ENCODE measurements at places on chromosomes 6 and 20.
A peak's percentile ranks its signal among the peaks of the same experiment; 100 is the strongest.

DNA sequence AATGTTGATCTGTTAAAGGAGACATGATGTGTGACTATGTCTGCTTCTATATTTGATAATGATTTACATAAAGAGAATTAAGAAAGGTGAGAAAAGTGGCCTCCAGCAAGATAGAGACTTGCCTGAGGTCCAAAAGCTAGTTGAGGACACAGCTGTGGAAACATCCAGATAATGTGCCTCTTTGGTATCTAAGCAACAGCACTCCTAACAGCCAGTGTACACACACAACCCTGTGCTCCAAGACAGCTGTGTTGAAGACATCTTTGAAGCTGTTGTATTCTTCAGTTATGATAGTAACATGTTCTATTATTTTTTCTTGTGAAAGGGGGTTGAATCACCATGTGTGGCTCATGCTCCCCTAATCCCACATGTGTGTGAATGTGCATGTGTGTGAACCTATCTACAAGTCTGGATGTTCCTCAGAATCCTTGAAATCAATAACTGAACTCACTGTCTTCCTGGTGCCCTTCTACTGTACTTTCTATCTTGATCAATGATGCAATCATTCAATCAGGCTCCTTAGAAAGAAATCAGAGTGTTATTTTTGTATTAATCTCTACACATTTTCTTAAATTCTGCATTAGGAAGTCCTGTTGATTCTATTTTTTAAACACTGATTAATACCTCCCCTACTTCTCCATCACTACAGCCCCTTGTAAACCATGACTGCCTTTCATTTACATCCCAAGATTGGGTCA, 116.7 kb upstream of the SSTR4 start:
- no peak for DNase-seq

DNA sequence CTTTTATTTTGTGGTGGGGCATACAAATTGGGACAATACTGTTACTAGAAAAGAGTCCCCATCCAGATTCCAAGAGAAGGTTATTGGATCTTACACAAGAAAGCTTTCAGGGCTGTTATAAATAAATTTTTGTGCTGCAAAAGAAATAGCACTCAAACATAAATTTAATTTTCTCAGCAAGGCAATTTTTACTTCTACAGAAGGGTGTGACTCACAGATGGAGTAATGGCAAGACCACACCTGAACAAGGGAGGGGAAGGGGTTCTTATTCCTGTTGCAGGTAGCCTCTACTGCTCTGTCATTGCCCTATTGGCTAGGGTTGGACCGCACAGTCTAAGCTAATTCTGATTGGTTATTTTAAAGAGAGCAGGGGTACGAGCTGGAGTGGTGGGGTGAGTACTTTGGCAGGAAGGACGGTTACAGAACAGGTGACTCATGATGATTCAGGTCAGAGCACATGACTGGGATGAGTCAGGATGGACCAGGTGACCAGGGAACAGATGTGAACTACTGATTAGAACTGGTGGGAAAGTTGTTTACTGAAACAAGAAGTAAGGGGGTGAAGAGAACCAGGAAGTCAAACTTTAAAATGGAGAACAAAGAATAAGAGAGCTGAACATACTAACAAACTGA, 41.1 kb downstream of the CNR1 start:
- DNase-seq = no peak

GRCh38 chr20:10927011-10927583, 253.3 kb upstream of the JAG1 start:
- DNase-seq = peak; percentile 39

DNA sequence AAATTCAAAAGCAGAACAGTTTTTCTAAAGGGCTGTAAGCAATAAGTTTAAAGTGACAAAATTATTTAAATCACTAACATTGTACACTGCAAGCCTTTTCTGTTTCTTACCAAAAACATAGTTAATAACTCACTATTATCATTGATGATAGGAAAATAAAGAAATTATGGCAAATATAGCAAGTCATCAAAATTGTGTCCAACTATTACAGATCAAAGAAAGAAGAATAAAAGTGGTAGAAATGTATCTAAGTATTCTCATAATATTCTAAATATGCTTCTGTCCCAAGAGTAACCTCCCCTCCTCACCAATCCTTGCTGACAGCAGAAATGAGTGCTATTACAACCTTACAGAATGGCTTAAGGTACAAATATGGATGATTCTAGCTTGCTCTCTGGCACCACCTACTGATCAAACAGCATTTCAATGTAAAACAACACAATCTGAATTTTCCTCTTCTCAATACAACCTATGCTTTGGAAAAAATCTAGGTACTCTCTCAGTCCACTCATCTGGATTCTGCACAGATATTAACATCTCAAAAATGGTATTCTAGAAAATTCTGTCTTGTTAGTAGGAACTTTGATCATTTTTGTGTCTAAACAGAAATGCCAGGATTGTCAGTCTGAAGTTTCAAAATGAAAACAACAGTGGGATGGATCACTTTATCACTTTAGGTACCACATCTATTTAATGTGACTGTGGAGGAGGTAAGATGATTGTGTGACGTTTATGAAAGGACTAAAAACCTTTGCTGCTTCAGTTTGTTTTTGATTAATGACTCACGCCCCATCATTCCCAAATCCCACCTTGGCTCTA, 40.9 kb downstream of the ZFP64 start:
- DNase-seq = peak; percentile 44

- DNase-seq = peak; percentile 83
Measured at GRCh38 chr6:2534406-2535042, 216.2 kb downstream of the MYLK4 start.

DNA sequence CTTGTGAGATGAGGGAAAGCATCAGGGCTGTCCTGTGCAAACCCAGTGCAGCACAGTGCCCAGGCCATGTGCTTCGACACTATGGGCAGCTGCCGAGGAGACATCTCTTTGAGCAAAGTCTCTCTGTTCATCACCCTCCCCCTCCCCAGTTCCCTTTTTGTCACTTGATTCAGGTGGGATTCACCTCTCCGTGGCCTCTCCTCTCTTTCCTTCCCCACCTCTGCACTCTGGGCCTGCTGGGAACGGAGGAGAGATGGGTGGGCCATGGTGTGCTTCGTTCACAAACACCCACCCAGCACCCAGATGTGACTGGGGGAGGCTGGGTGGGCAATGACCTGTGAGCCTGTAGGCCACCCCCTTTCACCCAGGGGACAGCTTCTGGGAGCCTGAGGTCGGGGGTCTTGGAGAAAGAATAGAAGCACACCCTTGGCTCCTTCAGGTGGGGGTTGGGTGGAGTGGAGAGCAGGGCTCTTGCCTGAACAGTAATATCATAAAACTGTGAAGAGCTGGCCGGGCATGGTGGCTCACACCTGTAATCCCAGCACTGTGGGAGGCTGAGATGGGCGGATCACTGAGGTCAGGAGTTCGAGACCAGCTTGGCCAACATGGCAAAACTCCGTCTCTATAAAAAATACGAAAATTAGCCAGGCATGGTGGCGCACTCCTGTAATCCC, 33.5 kb upstream of the DLGAP4 start:
- DNase-seq = no peak

- DNase-seq = no peak
Measured at GRCh38 chr20:48597521-48598302, 230.1 kb downstream of the PREX1 start.
